Right renal pelvis (tissue), 4 donors: ENCODE measurements at places on chromosomes 16 and 17. TPM values are rescaled to one million over a fixed set of nuclear protein-coding genes. Genes with fewer than 3 reads are reported as not detected.

DNA sequence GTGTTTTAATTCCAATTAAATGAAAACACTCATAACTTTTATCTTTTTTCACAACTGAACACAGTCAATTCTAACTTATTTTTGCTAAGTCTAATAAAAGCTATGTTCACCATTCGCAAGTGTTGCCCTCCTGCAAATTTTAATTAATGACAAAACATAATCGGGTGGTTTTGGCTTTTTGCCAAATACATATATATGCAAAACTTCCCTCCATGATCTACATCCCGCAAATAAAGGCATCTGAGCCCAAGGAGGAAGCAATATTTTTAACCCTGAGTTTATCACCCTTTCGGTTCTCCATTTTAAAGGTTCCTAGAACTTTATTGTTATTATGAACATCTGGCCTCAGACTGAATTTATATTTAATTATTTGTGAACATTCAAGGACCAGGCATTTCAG is 507.9 kb downstream of the CDH13 start:
- DNase-seq = no peak

Gene CFDP1
- polyA plus RNA-seq = 180 TPM

Gene CCDC78
- 1.9 TPM for polyA plus RNA-seq

Gene GRAPL
- polyA plus RNA-seq = 3.9 TPM

Gene CAMKK1
- 4.3 TPM for polyA plus RNA-seq

DNA sequence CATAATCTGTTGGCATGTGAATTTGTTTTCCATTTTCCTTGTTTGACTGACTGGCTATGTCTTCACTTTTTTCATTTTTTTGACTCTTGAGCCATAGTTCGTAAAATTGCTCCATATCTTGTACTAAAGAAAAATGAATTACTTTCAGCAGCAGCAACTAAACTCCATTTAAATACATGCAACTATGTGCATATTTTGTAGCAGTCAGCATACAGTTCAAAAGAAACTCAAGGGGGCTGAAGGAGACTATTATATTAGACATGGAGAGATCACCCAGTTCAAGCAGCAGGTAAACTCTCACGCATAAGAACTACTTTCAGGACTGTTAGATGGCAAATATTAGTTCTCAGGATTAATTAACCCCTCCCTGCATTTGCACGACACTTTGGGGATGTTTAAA is 13.6 kb upstream of the TXNDC11 start:
- DNase-seq = no peak

- DNase-seq = no peak
Observed at GRCh38 chr16:18834864-18835263, 33.5 kb upstream of the ARL6IP1 start.

DNA sequence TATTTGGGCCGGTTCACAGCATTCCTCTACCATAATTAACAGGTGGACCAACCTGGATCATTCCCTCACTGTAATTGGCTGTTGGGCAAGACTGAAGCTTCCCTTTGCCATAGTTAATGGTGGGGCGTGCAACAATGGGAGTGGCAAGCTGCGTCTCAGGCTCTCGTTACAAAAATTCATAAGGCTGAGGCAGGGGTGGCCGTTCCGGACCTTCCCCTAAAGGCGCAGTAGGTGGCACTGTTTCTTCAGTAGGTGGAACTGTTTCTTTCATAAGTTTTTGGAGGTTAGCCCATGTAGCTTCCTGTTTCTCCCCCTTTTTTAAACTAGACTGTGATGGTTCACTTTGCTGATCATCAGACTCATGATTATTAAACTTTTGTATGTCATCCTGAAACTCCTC is 17.0 kb upstream of the TMC5 start:
- no peak for DNase-seq

DNA sequence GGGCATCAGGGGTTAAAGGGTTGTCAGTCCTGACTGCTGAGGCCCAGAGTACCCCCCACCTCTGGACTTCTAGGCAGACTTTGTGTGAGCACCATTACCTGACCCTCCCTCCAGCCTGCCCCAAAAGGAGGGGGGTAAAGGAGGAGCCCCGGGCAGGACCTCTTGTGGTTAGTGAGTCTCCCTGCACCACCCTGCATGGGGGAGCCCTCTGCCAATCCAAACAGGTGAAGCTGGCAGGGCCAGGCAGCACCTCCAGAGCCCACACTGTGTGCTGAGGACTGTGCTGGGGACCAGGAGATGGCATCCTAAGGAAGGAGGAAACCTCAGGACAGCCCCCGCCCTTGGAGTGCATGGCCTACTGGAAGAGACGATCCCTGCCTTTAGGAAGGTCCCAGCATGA is 2.6 kb upstream of the KRT14 start:
- DNase-seq = no peak

GRCh38 chr16:65312071-65312470 is 190.2 kb upstream of the CDH11 start:
- no peak for DNase-seq

DNA sequence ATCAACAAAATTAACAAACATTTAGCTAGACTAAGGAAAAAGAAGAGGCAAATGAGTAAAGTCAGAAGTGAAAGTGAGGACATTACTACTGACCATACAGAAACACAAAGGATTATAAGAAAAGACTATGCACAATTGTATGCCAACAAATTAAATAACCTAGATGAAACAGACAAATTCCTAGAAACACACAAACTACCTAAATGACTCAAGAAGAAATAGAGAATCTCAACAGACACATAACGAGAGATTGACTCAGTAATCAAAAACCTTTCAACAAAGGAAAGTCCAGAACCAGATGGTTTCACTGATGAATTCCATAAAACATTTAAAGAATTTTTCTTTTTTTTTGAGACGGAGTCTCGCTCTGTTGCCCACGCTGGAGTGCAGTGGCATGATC is 35.7 kb upstream of the MYLK3 start:
- no peak for DNase-seq

Gene MAP1LC3B
- 82.8 TPM for polyA plus RNA-seq

- no peak for DNase-seq
Observed at GRCh38 chr16:678858-679813, 1.1 kb upstream of the STUB1 start.

GRCh38 chr17:80633207-80633606 is 88.6 kb downstream of the RPTOR start:
- DNase-seq = no peak
